Activated T-helper 2 cell treated with anti-CD3 and anti-CD28 coated beads, Interferon-gamma antibody, Interleukin-2, Interleukin-4, amounts not matched to agents 10 μg/mL and 5 μg/mL and 100 μg/mL, durations not matched to agents 14 hours and 24 hours and 36 hours (primary cell): ENCODE measurements at places on chromosomes 2 and 18. TPM values are rescaled to one million over a fixed set of nuclear protein-coding genes. Genes with fewer than 3 reads are reported as not detected.

- H3K36me3 ChIP-seq: no peaks in the 10 kb centered on the region
- H3K4me3 ChIP-seq: no peak overlapping the region
- no peak for DNase-seq
- H3K27me3 ChIP-seq: peaks cover 43% of the 10 kb centered on the region
- H3K27ac ChIP-seq: no peak overlapping the region
Observed at GRCh38 chr2:70793450-70793849, 3.0 kb upstream of the FIGLA start.

DNA sequence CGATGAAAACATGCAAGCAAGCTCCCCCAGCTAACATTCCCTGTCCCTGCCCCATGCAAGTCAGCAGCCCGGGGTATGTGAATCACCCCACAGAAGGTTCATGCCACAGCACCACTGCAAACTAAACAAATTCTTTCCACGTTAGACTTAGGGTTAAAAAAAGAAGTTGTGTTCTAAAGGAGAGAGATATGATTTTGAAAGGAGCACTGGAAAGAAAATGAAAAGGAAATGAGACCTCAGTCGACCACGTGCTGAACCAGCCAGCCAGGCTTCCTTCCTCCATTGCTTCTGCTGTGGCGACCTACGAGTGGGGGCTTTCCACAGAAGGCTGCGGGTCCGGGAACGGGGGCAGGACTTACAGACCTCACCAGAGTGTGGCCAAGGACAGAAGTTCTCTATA lies 52.0 kb downstream of the ARL4C start:
- peak; percentile 41 for DNase-seq
- peaks cover 38% of the 10 kb centered on the region for H3K36me3 ChIP-seq
- H3K4me1 ChIP-seq: peaks cover 67% of the 10 kb centered on the region
- peak overlapping the region; percentile 91 for H3K27ac ChIP-seq
- H3K4me3 ChIP-seq: peak overlapping the region; percentile 40

- no peak for DNase-seq
- H3K27me3 ChIP-seq: no peaks in the 10 kb centered on the region
- no peak overlapping the region for H3K27ac ChIP-seq
- H3K4me1 ChIP-seq: peaks cover 1% of the 10 kb centered on the region
- H3K4me3 ChIP-seq: no peak overlapping the region
- no peaks in the 10 kb centered on the region for H3K36me3 ChIP-seq
Observed at GRCh38 chr2:52970642-52971041, 797.0 kb upstream of the CHAC2 start.

DNA sequence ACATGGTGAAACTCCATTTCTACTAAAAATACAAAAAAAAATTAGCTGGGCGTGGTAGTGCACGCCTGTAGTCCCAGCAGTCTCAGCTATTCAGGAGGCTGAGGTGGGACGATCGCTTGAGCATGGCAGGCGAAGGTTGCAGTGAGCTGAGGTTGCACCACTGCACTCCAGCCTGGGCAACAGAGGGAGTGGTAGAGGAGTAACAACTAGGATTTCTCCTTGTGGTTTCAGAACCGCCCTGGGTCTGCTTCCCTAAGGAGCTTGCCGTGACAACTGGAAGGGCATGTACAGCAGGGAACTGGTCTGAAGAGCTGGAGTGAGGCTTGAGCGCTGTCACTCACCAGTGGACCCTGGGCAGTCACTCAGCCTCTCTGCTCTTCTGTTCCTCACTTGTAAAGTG lies 29.1 kb downstream of the REEP1 start:
- H3K27me3 ChIP-seq: peaks cover 31% of the 10 kb centered on the region
- H3K36me3 ChIP-seq: no peaks in the 10 kb centered on the region
- H3K27ac ChIP-seq: no peak overlapping the region
- H3K4me1 ChIP-seq: no peaks in the 10 kb centered on the region

GRCh38 chr2:119283873-119284331 lies 60.3 kb downstream of the STEAP3 start:
- H3K36me3 ChIP-seq: no peaks in the 10 kb centered on the region
- no peak overlapping the region for H3K27ac ChIP-seq
- no peaks in the 10 kb centered on the region for H3K4me1 ChIP-seq
- no peak for DNase-seq

- no peaks in the 10 kb centered on the region for H3K27me3 ChIP-seq
- H3K4me1 ChIP-seq: no peaks in the 10 kb centered on the region
- no peak for DNase-seq
- no peaks in the 10 kb centered on the region for H3K36me3 ChIP-seq
Observed at GRCh38 chr2:129548880-129549279, 430.6 kb upstream of the RAB6C start.

- peaks cover 57% of the 10 kb centered on the region for H3K4me1 ChIP-seq
- H3K36me3 ChIP-seq: peaks cover 10% of the 10 kb centered on the region
- peak overlapping the region; percentile 87 for H3K4me3 ChIP-seq
- no peak for DNase-seq
- peak overlapping the region; percentile 87 for H3K27ac ChIP-seq
Observed at GRCh38 chr18:45688113-45688512, 35.9 kb upstream of the SLC14A1 start.

- DNase-seq: no peak
- H3K4me1 ChIP-seq: no peaks in the 10 kb centered on the region
Observed at GRCh38 chr2:229287823-229288222, 16.7 kb upstream of the PID1 start.

DNA sequence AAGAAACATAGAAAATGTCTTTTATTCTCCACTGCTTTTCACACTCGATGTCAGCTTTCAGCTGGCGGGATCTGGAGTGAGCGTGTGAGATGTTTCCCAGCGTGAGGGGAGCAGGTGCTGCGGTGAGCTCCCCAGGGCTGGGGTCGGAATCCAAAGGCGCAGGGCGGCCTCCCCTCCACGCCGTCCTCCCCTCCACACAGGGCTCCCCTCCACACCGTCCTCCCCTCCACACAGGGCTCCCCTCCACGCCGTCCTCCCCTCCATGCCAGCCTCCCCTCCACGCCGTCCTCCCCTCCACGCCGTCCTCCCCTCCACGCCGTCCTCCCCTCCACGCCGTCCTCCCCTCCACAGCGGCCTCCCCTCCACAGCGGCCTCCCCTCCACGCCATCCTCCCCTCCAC lies 26.9 kb upstream of the KCNG2 start:
- no peak for DNase-seq
- H3K36me3 ChIP-seq: no peaks in the 10 kb centered on the region
- H3K27ac ChIP-seq: no peak overlapping the region
- H3K27me3 ChIP-seq: peaks cover 4% of the 10 kb centered on the region

GRCh38 chr2:7835693-7836680 lies 845.9 kb upstream of the ID2 start:
- H3K4me3 ChIP-seq: no peak overlapping the region
- no peak overlapping the region for H3K27ac ChIP-seq
- no peaks in the 10 kb centered on the region for H3K27me3 ChIP-seq
- peaks cover 20% of the 10 kb centered on the region for H3K36me3 ChIP-seq
- peaks cover 9% of the 10 kb centered on the region for H3K4me1 ChIP-seq

- no peak overlapping the region for H3K4me3 ChIP-seq
- no peaks in the 10 kb centered on the region for H3K27me3 ChIP-seq
- no peak for DNase-seq
- H3K4me1 ChIP-seq: no peaks in the 10 kb centered on the region
- no peak overlapping the region for H3K27ac ChIP-seq
Observed at GRCh38 chr2:162795312-162795711, 43.3 kb downstream of the KCNH7 start.

GRCh38 chr2:224268441-224268840 lies 133.5 kb downstream of the FAM124B start:
- no peak overlapping the region for H3K27ac ChIP-seq
- H3K36me3 ChIP-seq: no peaks in the 10 kb centered on the region
- H3K4me1 ChIP-seq: no peaks in the 10 kb centered on the region
- no peak for DNase-seq

DNA sequence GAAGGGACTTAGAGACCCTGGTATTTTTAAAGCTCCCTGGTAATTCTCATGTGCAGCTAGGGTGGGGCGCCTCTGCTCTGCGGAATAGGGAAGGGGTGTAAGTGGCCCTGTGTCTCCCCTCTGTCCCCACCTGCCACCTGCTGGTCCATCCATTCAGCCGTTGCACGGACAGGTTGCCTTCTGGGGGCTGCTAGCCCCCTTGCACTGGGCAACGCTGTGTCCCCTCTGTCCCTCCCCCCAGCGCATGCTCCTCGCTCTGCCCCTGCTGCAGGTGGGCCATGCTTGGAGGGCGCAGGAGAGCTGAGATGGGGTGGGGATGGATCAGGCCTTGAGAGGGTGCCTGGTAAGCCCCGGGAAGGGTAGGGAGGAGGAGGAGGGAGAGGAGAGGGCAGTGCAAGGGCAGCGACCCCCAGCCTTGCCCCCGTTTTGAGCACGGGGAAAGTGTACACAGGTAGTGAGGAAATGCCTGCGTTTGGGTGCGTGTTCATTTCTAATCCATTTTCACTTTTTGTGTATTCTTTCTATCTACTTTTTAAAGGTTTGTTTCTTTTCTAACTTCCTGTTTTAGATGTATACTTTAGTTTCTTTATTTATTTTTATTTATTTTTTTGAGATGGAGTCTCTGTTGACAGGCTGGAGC lies 23.9 kb downstream of the RRM2 start:
- H3K36me3 ChIP-seq: peaks cover 70% of the 10 kb centered on the region
- no peak overlapping the region for H3K4me3 ChIP-seq
- no peak for DNase-seq
- no peak overlapping the region for H3K27ac ChIP-seq
- peaks cover 27% of the 10 kb centered on the region for H3K4me1 ChIP-seq
- no peaks in the 10 kb centered on the region for H3K27me3 ChIP-seq

DNA sequence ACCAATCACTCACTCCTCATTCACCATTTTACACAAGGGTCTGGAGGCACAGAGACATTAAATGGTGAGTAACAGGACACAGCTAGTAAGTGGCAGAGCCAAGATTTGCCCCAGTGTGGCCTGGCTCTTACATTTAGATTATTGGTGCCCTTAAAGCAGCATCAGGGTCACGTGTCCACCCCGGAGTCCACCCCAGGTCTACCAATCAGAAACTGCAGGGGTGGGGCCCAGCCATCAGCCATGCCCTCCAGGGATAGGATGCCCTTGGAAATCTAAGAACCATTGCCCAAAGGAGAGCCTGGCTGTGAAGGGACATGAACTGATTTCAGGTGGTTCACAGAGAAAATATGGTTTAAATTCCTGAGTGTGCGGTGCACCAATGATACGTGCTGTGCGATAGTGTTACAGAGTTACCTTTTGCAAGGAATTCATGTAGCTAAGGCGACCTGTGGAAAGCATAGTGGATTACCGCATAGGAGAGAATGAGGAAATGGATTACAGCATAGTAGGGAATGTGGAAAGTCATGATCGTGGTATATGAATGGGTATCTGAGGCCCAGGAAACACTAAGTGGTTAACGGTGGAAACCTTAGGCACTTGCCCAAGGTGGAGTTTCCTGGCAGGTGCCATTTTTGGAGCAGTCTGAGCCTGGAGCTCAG lies 17.8 kb downstream of the IGFBP5 start:
- no peak for DNase-seq
- H3K4me1 ChIP-seq: peaks cover 10% of the 10 kb centered on the region
- H3K27me3 ChIP-seq: peaks cover 3% of the 10 kb centered on the region
- no peak overlapping the region for H3K27ac ChIP-seq
- no peaks in the 10 kb centered on the region for H3K36me3 ChIP-seq

DNA sequence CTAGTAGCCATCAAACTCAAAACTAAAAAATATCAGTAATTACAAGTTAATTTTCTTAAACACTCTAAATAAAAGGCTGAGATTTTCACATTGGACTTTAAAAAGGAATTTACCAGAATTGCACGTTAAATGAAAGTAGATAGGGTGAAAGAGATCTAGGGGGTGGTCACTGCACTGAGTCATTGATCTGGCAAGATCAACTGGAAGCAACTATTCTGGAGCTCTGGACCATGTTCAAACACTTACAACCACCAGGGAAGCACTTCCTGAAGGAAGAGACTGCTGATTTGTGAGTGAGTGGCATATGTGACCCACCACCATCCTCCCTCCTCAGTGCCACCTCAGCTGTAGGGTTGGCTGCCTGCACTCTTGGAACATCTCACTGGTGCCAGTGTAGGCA lies 111.8 kb downstream of the UGGT1 start:
- no peak for DNase-seq
- no peak overlapping the region for H3K4me3 ChIP-seq
- H3K27ac ChIP-seq: no peak overlapping the region
- H3K4me1 ChIP-seq: no peaks in the 10 kb centered on the region
- no peaks in the 10 kb centered on the region for H3K36me3 ChIP-seq
- peaks cover 12% of the 10 kb centered on the region for H3K27me3 ChIP-seq

DNA sequence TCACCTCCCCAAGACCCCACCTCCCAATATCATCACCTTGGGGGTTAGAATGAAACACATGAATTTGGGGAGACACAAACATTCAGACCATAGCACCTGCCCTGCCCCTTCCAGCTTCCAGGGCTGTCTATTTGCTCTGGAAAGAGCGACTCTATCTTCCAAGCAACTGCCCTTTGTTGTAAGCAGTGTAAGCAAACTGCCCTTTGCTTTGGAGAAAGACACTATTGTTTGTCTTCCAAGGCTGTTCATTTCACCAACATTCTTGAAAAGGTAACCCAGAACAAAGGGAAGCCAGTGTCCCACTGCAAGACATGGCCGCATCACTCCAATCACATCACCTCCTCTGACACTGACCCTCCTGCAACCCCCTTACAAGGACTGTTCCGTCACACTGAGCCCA lies 16.9 kb upstream of the SEH1L start:
- H3K4me1 ChIP-seq: peaks cover 4% of the 10 kb centered on the region
- H3K4me3 ChIP-seq: no peak overlapping the region
- no peaks in the 10 kb centered on the region for H3K36me3 ChIP-seq
- no peak overlapping the region for H3K27ac ChIP-seq
- DNase-seq: no peak
- peaks cover 13% of the 10 kb centered on the region for H3K27me3 ChIP-seq

DNA sequence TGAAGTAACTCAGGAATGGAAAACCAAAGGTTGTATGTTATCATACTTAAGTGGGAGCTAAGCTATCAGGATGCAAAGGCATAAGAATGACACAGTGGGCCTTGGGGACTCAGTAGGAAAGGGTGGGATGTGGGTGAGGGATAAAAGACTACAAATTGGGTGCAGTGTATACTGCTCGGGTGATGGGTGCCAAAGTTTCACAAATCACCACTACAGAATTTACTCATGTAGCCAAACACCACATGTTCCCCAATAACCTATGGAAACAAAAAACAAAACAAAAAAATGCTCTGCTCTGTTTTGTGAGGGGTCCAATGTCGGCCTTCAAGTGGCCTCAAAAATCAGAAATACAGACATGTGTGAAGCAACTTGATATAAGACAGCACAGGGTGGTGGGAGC lies 8.9 kb upstream of the RNF144A start:
- H3K36me3 ChIP-seq: peaks cover 82% of the 10 kb centered on the region
- DNase-seq: no peak
- H3K4me3 ChIP-seq: no peak overlapping the region
- peak overlapping the region; percentile 82 for H3K27ac ChIP-seq
- peaks cover 64% of the 10 kb centered on the region for H3K4me1 ChIP-seq

GRCh38 chr2:135945526-135945925 lies 39.9 kb downstream of the DARS1 start:
- H3K36me3 ChIP-seq: peaks cover 72% of the 10 kb centered on the region
- no peak for DNase-seq
- no peaks in the 10 kb centered on the region for H3K27me3 ChIP-seq
- no peak overlapping the region for H3K4me3 ChIP-seq
- H3K27ac ChIP-seq: peak overlapping the region; percentile 53

GRCh38 chr2:7896940-7897487 lies 784.8 kb upstream of the ID2 start:
- H3K4me1 ChIP-seq: peaks cover 20% of the 10 kb centered on the region
- H3K4me3 ChIP-seq: no peak overlapping the region
- no peaks in the 10 kb centered on the region for H3K36me3 ChIP-seq
- H3K27ac ChIP-seq: no peak overlapping the region
- DNase-seq: no peak
- H3K27me3 ChIP-seq: no peaks in the 10 kb centered on the region

The ANKRD62 gene
- total RNA-seq: not detected in 2 replicates

The NOL4 gene
- not detected in 2 replicates for total RNA-seq

The KATNAL2 gene
- 0.23 and 0.37 TPM in 2 replicates for total RNA-seq

The ERFE gene
- 0.46 and 1.1 TPM in 2 replicates for total RNA-seq

The PRKAG3 gene
- total RNA-seq: not detected in 2 replicates

The SERPINB4 gene
- not detected in 2 replicates for total RNA-seq

The ITPRIPL1 gene
- 44.8 and 45.0 TPM in 2 replicates for total RNA-seq
